Activated CD4-positive, alpha-beta T cell treated with anti-CD3 and anti-CD28 coated beads for 36 hours (primary cell): ENCODE measurements at places on chromosomes 12 and 14. TPM values are rescaled to one million over a fixed set of nuclear protein-coding genes. Genes with fewer than 3 reads are reported as not detected.

The PLEKHH1 gene
- total RNA-seq = 5.7 TPM

DNA sequence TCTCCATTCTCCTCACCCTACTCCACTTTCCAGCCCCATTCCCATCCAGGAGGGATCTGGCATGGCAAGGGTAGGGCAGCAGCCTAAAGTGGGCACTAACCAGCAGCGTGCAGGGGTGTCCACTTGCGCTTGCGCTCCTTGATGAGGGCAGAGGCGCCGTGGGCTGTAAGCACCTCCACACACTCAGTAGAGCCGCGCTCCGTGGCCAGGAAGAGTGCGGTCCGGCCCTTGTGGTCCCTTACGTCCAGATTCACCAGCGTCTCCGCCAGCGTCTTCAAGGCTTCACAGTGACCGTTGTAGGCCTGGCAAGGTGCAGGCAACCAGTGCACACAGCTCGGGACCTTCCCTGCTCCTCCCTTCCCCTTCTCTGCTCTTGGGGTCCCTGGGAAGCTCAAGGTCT lies 10.3 kb downstream of the ANKRD52 start:
- H3K4me1 ChIP-seq = no peaks in the 10 kb centered on the region
- H3K27me3 ChIP-seq = no peaks in the 10 kb centered on the region
- no peak overlapping the region for H3K4me3 ChIP-seq
- peaks cover 33% of the 10 kb centered on the region for H3K36me3 ChIP-seq
- no peak overlapping the region for H3K27ac ChIP-seq

DNA sequence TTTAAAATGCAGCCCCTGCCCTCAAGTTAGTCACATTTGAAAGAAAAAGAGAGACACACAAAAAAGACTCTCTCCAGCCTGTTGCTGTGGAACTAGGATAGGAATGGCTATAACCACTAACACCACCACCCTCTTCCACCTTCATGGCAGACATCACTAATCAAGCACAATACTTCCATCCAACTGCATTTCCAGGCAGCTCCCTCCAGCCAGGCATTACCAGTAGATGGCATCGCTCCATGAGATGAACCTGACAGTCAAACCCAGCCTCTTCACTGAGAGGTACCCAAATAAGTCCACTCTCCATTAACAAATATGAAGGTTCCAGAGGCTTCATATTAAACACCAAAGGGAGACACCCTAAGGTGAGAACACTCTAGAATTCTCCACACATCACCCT lies 24.4 kb downstream of the SLC8B1 start:
- no peak overlapping the region for H3K27ac ChIP-seq
- peaks cover 35% of the 10 kb centered on the region for H3K36me3 ChIP-seq
- H3K4me1 ChIP-seq = no peaks in the 10 kb centered on the region
- no peaks in the 10 kb centered on the region for H3K27me3 ChIP-seq
- DNase-seq = peak; percentile 29

- no peak overlapping the region for H3K4me3 ChIP-seq
- H3K36me3 ChIP-seq = peaks cover 14% of the 10 kb centered on the region
- peak overlapping the region; percentile 51 for H3K27ac ChIP-seq
- peaks cover 5% of the 10 kb centered on the region for H3K4me1 ChIP-seq
- H3K27me3 ChIP-seq = peaks cover 6% of the 10 kb centered on the region
These were observed 22.4 kb upstream of the MARK3 start for GRCh38 chr14:103362780-103363179.

DNA sequence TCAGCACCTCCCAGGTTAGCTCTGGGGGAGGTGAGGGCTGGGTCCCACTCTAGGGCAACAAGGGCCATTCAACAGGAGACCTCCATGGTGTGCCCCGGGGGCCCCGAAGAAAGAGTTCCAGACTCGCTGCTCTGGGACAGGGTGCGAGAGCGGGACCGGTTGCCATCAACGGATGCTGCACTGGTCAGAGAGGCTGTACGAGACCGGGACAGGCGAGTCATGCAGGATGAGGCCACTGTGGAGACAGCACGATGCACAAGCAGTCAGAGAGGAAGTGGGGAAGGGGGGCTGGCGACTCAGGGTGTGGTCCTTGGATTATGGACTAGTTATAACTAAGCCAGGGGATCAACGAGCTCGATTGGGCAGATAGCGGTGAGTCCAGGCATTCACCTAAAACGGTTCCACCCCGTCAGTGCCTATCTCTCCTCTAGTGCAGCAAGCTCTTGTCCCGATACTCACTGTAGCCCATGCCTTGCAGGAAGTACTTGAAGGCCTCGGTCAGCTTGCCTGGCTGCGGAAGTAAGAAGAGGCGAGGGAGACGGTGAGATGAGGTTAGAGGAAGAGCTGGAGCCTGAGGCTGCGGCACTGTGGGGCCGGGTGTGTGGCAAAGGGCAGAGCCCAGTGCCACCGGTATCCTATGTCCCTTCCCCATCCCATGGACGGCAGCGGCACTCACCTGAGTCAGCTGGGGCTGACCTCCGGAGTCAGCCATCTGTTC lies 7.2 kb downstream of the NDRG2 start:
- H3K36me3 ChIP-seq = no peaks in the 10 kb centered on the region
- H3K27ac ChIP-seq = no peak overlapping the region
- H3K4me1 ChIP-seq = no peaks in the 10 kb centered on the region
- no peak overlapping the region for H3K4me3 ChIP-seq

DNA sequence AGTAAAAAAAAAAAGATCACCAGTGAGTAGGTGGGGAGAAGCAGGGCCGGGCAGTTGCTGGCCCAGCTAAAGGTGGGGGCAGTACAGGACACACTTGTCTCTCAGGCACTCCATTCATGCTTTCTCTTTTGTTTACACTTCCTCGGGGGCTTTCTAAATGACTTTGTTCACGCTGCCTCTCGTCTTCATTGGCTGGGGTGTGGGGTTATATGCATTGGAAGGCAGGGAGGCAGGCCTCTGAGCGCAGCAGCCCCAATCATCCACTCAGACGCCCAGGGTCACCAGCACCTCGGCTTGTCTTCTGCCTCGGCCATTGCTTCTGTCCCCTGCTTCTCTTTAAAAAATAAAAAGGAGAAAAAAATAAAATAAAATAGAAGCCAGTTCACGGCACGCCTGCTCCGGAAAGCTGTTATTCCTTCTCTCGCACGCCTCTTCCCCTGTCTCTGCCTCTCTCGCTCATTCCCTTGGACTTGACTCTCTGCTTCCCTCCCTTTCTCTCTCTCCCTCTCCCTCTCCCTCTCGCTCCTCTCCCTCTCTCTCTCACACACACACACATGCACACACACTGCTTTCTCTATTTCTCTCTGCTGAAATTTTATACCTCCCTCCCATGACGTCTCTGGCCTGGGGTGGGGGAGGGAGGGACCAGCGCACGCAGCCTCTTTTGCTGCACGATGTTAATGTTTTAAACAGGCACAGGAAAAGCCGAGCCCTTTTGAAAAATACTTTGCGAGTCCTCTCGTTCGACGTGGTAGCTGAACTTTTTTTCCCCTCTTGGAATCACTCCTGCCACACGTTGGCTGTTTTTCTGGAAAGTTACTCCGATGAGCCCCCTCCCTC lies at the start of gene TGFB3:
Gene TGFB3 (minus strand): TSS at position 570 of the 840 bp plus-strand sequence. CDS start 1,102 bp downstream, outside the sequence.
- no peaks in the 10 kb centered on the region for H3K27me3 ChIP-seq
- peak within 1 kb of the TSS; percentile 78 for H3K27ac ChIP-seq
- peak within 1 kb of the TSS; percentile 67 for H3K4me3 ChIP-seq
- peaks cover 40% of the 10 kb centered on the region for H3K4me1 ChIP-seq
- no peaks in the 10 kb centered on the region for H3K36me3 ChIP-seq
